ENCODE measurements at places on chromosomes 12 and 14. TPM values are rescaled to one million over a fixed set of nuclear protein-coding genes. Genes with fewer than 3 reads are reported as not detected.

CSRNP2 gene
- polyA plus RNA-seq, result 13.2 TPM

RD3L gene
- polyA plus RNA-seq, result 39.6 TPM

GRCh38 chr12:3152892-3153291, 75.7 kb downstream of the TSPAN9 start:
- peak; percentile 58 for DNase-seq

GRCh38 chr12:49696723-49697122, 10.5 kb downstream of the FMNL3 start:
- no peak for DNase-seq

DNA sequence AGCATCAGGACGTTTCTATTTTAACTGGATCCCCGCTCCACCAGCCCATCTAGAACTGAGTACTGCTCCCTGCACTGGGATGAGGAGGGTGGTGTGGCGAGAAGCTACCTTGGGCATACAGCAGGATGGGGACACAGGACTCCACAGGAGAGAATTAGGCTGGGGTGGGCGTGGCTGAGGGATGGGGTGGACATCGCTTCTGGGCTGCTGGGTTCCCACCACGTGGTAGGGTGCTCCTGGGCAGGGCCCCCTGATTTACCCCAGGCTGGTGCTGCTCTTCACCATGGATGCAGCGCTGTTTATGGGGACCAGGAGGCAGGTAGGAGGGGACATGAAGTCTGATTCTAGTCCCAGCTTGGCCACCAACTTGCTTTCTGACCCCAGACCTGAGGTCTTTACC, 41.9 kb downstream of the VDR start:
- no peak for DNase-seq

DNA sequence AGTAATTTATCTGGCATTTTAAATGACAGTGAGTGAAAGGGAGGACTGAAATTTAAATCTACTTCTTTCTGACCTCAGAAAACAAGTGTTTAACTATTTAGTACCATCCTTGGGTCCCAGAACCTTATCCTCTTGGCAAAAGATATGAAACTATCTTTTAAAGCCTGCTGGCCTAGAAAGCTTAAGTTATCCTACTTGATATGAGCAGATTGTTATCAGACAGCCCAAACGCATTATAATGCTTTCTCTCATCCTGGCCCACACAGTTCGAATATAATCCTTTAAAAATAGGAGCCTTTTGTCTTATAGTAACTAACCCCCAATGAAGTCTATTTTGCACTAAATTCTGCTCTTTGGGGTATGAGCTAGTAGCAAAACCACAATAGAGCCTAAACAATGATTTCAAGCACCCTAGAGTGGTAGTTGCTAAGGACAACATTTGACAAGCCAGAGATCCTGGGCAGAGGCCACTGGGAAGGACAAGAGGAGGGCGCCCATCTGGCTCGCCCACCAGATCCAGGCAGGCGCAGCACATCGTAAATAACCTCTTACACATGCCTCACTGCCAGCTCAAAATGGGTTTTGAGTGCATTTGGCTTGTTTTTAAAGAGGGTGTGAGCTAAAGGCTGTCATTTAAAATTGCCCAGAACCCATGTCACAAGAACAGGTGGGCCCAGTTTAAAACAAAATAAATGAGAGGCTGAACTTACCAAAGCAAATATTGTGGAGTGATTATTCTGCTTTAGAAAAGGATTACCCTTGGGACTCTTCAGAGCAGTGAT, 37.7 kb upstream of the CRY1 start:
- no peak for DNase-seq

GRCh38 chr14:103728721-103729120, 13.1 kb downstream of the ZFYVE21 start:
- no peak for DNase-seq

DNA sequence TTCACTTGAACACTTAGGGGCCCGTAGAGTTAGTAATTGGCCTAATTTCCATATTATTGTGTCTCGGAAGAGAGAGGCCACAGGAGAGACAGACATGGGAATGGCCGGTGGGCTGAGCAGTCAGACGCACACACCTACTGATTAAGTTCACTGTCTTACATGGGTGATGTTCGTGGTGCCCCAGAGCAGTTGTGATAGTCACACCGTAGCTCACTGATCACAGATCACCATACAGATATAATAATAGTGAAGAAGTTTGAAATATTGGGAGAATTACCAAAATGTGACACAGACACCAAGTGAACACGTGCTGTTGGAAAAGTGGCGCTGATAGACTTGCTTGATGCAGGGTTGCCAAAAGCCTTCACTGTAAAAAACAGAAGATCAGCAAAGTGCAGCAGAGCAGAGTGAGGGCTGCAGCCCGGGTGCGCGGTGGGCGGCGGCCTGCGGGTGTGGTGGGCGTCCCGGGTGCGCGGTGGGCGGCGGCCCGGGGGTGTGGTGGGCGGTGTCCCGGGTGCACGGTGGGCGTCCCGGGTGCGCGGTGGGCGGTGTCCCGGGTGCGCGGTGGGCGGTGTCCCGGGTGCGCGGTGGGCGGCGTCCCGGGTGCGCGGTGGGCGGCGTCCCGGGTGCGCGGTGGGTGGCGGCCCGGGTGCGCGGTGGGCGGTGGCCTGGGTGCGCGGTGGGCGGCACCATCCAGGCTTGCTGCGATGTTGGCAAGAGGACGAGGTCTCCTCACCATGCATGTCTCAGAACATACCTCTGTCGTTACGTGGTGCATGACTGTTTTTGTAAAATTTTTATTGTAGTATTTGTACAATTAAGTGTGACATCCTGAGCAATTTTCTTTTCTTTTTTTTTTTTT, 34.3 kb upstream of the TEX22 start:
- peak; percentile 83 for DNase-seq

DNA sequence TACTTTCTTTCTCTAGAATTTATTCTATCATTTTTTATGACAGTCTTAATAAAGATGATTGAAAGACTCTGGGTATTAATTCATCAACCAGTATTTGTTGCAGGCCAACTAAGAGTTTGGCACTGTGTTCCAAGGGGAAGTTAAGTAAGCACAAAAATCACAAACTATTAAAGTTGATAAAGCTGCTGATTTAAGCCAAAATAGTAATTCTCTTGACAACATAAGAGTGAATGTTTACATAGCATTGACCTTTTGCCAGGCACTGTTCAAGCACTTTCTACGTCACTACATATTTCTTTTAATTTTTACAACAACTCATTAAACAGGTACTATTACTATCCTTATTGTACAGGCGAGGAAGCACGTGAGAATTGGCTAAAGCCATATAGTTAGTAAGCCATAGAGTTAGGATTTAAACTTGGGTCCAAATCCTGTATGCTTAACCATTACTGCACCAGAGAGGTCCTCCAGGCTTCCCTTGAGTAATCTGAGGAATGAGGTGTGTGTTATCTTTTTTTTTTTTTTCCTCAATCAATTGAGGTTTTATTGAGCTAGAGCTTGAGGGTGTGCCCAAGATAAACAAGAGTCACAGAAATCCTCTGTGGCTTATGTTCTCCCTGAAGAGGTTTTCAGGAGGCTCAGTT, 1009.6 kb downstream of the DIO2 start:
- DNase-seq, result no peak

All from right cardiac atrium (tissue), 5 donors.